GM04504 (cell line): ENCODE measurements at places on chromosomes 5 and 9.

DNA sequence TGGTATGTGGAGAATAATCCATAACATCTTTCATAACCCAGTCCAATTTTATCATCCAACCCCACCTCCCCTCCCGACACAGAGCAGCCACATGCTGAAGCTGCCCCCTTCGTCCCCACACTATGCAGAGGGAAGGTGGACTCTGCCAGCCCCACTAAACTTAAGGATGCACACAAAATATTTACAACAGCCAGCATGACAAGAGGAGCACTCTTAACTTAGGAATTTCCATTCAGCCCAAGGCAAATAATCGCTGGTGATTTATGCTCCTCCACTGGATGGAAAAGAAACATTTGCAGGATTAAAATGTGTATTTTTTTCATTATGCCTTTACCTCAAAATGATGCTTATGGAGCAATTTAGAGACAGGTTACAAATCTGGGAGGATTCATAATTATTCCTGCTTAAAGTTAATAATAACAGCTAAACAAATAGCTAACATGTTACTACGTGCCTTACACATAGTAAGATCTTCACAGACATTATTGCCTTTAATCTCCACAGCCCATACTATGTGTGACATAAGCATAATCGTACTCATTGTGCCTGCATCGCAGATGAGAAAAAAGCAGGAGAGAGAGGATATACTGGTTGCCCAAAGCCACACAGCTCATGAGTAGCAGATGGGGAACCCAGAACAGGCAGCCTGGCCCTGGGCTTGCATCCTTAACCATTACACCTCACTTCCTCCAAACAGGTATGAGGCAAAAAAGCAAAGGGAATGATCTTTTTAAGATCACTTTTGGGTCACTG, 92.6 kb downstream of the GLIS3 start:
- DNase-seq: no peak

- DNase-seq: no peak
Observed at GRCh38 chr5:166724284-166724683, 1567.2 kb upstream of the WWC1 start.

DNA sequence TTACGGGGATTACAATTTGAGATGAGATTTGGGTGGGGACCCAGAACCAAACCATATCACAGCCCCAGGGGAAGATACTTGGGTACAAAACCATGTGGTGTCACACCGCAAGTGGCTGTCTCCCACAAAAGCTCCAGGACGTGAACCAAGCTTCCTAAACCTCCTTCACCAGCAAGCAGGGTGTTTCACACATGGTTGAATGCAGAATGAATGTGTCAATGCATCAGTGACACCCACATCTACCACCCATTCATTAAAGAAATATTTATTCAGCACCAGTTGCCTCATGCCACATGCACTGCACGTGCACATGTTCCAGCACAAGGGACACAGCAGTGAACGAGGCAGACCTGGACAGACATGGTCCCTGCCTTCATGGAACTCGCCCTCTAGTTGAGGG, 70.9 kb upstream of the SPOCK1 start:
- no peak for DNase-seq

DNA sequence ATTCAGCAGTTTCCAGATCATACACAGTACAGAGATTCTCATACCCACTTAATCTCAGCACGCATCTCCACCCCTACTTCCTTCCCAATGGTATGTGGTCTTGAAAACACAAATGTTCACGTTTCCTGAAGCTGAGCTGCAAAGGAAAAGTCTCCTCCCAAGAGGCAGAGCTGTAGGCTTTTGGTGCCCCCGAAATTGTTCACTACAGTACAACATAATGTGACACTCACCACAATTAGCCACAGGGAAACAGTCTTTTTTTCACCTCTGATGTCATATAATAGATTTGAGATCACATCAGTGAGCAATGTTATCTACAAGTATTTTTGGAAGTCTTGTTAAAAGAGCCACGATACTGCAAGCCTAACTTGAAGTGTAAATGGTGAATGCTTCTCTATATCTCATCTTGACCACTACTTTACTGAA, 40.2 kb downstream of the NFIB start:
- no peak for DNase-seq

- no peak for DNase-seq
Observed at GRCh38 chr9:126783949-126784348, 20.9 kb upstream of the ZBTB43 start.
